ENCODE measurements at places on chromosomes 2 and 18.

DNA sequence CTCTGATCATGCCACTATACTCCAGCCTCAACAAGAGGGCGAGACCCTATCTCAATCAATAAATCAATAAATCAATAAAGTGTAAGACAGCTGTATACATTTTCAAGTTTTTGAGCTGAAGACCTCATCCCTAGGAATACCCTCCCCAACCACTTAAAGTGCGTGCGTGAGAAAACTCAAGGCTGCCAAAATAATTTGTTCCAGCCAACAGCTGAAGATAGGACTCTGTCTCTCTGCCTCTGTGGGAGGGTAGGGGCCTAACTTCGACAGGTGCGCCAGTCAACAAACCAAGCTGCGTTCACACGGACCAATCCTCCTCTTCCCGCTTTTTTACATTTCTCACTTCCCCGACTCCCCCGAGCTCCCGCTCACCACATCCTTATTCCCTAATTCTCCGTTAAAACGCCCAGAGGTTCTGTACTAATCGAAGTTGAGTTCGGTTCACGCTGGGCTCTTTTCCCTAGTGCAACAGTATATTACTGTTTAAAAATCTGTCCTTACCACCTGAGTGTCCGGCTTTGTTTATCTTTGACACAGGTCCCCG, 618 bp downstream of the POLR2D start:
- DNase-seq: peak; percentile 15

DNA sequence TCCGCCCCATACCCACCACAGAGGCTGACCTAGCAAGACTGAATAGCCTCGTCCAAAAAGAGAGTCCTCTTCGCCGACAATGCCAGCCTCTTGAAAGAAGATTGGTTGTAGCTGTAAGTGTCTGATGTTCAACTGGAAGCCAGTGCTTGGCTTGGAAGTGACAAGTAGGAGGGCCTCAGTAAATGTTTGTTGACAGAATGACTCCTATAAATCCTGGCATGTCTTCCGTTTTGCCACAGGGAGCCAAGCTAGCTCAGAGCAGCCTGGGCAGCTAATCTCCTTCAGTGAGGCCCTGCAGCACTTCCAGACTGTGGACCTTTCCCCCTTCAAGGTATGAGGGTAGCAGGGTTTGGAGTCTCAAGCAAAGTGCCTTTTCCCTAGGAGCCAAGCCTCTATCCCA, 14.9 kb downstream of the ELMOD3 start:
- no peak for DNase-seq

- no peak for DNase-seq
Measured at GRCh38 chr2:46101557-46102220, 195.5 kb upstream of the EPAS1 start.

DNA sequence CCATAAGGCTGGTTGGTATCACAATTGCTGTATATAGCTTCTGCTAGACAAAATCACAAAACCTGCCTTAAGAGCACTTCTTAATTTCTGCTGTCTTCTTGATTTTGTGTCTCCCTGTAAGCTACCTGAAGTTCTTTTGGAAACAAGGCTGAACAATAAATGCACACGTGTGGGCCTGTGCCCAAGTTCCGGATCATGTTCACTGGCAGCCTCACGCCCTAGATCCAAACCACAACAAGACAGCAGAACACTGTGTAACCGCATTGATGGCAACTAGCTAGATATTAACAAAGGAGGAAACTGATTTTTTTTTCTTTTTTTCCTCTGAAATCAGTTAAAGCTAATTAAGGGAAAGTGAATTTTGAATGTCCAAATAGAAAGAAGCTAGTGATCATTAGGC, 81.5 kb upstream of the LYPD6B start:
- no peak for DNase-seq

DNA sequence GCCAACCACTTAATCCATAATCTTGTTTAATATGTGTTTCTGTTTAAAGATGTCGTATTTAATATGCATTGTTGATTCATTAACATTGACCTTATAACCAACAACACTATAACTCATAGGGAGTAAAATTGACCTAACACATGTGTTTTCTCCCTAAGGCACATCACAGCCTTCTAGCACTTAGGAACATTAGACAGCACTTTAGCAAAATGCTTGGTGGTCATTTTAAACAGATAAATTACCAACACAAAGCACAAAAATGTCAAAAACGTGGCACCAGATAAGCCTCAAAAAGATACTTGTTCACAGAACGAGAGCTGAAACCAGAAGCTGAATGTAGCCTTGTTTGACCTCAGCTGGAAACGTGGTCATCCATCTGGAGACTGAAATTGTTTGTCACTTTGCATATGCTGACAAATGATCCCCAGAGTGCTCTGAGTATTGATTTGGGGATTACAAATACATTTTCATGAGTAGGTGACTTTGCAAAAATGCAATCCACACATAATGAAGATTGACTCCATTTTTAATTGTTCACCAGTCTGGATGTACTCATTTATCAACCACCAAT, 139.2 kb downstream of the CCDC102B start:
- no peak for DNase-seq

DNA sequence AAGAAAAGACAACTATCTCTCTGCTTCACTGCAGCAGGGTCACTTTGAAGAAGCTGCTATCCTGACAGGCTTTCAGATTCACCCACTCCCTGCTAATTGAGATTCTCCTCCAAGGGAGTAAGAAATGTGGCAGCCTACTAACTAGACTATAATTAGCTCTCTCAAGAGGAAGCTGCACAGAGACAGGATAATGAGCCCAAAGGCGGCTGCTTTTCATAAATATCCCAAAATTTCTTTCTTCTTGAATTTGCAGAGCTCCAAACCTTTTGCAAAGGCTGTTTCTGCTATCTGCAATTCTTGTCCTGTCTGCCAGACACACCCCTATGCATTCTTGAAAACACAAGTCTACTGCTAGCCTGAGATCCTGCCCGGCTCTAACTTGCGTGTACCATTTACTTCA, 54.0 kb upstream of the RNU4ATAC start:
- DNase-seq: no peak

- DNase-seq: peak; percentile 18
Measured at GRCh38 chr18:69636529-69637301, 236.0 kb downstream of the DOK6 start.

Measured in activated naive CD4-positive, alpha-beta T cell treated with anti-CD3 and anti-CD28 coated beads, Interleukin-2, amount 50 U/mL, for 16 hours (primary cell).